Bronchial epithelial cell (primary cell): ENCODE measurements at places on chromosomes 5 and 9. TPM values are rescaled to one million over a fixed set of nuclear protein-coding genes. Genes with fewer than 3 reads are reported as not detected.

The SCGB3A2 gene
- total RNA-seq: not detected in 2 replicates

The NUDT2 gene
- 50.3 and 56.2 TPM in 2 replicates for total RNA-seq

The SH3TC2 gene
- total RNA-seq: 4.0 and 4.7 TPM in 2 replicates

The CCDC180 gene
- under 0.01 and 0.13 TPM in 2 replicates for total RNA-seq

The PPP1R26 gene
- total RNA-seq: 25.9 and 27.9 TPM in 2 replicates

The EIF4E1B gene
- not detected in 2 replicates for total RNA-seq

The TEK gene
- under 0.01 and 0.26 TPM in 2 replicates for total RNA-seq

The LCNL1 gene
- total RNA-seq: not detected in 2 replicates

The PRRT1B gene
- total RNA-seq: not detected in 2 replicates

The CDC20B gene
- not detected in 2 replicates for total RNA-seq

The CEL gene
- total RNA-seq: 0.53 and 1.3 TPM in 2 replicates

The C9orf153 gene
- total RNA-seq: 0.26 TPM in 2 replicates

The PCDHGA2 gene
- total RNA-seq: under 0.01 and 0.26 TPM in 2 replicates

The FBN2 gene
- 26.1 and 49.0 TPM in 2 replicates for total RNA-seq

The GFI1B gene
- not detected in 2 replicates for total RNA-seq

The CNTNAP3 gene
- 9.1 and 11.6 TPM in 2 replicates for total RNA-seq

The PCDHGA9 gene
- 0.53 and 1.5 TPM in 2 replicates for total RNA-seq

The TMEM250 gene
- 67.9 and 78.2 TPM in 2 replicates for total RNA-seq

The ZNF367 gene
- total RNA-seq: 0.13 and 0.26 TPM in 2 replicates

The RNF38 gene
- 5.4 and 5.5 TPM in 2 replicates for total RNA-seq

The SKP2 gene
- 8.8 and 9.5 TPM in 2 replicates for total RNA-seq

The PAEP gene
- not detected in 2 replicates for total RNA-seq

The LCN1 gene
- total RNA-seq: not detected in 2 replicates

The MCC gene
- 43.2 and 47.4 TPM in 2 replicates for total RNA-seq

The SLC22A4 gene
- 0.13 and 0.26 TPM in 2 replicates for total RNA-seq

The PCDHGA11 gene
- 1.6 and 3.2 TPM in 2 replicates for total RNA-seq

The GPX3 gene
- total RNA-seq: 79.0 and 182 TPM in 2 replicates

The RGS7BP gene
- total RNA-seq: not detected in 2 replicates

The MIGA2 gene
- total RNA-seq: 12.6 and 25.0 TPM in 2 replicates

The TPM2 gene
- 46.1 and 57.7 TPM in 2 replicates for total RNA-seq

The KIF27 gene
- 5.0 and 5.5 TPM in 2 replicates for total RNA-seq

The SPATA31E1 gene
- total RNA-seq: not detected in 2 replicates
